ENCODE measurements at places on chromosomes 2 and 18.
A peak's percentile ranks its signal among the peaks of the same experiment; 100 is the strongest.

DNA sequence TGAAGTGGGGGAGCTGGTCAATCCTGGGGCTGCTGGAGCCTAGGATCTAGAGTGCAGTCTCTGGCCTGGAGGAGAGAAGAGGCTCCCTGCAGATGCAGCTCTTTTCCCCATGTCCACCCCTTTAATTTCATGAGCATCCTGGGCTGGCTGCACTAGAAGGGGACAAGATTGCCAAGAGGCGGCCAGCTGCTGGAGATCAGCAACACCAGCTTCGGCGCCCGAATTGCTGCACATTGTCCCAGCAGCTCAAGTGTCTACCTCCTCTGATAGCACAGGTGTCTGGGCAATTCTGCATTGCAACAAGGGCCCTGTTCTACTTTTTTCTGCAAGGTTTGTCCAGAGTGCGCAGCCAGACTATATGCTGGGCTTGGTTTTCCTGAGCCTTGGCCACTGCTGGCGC lies 125.7 kb downstream of the AGAP1 start:
- DNase-seq: no peak

GRCh38 chr2:39506215-39506614 lies 69.1 kb upstream of the MAP4K3 start:
- no peak for DNase-seq

DNA sequence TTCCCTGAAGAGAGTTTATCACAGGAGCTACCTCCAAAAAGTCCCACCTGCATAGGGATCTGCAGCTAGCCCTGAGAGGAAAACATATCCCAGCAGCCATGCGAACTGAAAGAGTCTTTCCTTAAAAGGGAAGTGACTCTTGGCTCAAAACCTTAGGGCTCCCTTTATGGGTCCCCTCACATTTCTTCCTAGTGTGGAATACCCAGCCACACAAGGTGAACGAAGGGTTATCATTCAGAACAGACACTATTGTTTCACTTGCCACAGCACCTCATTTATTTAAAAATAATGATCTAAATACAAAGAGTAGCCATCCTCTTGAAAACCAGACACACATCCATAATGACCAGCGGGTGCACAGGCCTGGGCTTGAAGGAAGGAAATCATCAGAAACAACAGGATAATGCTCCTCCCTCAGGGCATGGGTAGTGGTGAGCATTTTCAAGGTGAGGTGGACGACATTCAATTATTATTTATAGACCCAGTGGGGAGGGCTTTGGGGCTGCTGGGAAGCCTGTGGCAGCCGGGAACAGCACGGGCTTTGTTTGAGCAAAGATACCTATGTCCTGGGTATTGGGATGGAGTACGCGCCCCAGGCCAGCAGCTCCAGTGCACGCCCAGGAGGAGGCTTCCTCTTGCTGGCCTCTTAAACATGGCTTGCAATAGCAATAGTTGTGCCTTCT lies 119.0 kb upstream of the ITGA6 start:
- no peak for DNase-seq

DNA sequence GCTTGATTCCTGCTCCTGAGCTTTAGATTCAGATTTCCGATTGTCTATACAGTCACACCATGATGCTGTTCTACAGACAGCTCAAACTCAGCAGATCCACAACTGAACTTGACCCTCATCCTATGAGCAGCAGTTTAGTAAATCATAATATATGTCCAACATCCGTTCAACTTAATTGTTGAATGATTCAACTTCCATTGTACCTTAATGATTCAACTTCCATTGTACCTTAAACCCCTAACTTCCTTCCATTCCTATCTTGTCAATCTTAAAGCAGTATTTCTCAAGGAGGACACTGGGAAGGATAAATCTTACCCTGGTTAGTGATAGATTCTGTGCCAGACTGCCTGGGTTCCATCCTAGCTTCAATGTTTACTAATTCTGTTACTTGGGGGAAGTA lies 60.1 kb downstream of the PIGN start:
- no peak for DNase-seq

DNA sequence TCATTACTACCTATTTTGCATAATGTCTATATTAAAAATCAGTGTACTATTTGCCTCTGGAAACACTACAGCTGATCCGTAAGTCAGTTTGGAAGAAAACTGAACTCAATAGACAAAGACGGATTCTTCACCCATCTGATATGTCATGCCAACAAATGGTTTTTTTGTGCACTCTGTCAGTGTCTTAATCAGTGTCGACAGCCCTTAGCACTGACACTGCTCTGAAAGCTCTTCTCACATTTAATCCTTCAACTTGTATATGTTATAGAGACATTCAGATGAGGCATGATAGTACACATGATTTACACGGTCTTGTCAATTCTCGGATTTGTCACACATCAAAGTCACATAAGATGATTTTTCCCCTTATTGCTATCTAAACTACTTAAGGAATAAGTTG lies 347.5 kb upstream of the GALNT5 start:
- DNase-seq: no peak

GRCh38 chr2:78979380-78980151 lies 45.9 kb upstream of the REG3G start:
- peak; percentile 6 for DNase-seq

DNA sequence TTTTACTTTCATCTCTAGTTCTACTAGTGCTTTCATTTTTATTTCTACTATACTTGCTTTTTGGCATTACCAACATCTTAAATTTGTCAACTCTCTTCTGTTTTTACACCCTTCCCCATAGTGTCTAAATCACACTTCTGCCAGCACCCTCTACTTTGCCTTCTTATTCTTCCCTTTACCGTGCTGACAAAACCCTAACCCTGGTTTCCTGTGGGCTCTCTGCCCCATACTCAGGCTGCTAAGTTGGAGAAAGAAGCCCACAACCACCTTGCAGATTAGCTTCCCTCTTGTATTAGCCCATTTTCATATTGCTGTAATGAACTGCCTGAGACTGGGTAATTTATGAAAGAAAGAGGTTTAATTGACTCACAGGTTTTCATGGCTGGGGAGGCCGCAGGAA lies 24.8 kb downstream of the GIGYF2 start:
- DNase-seq: no peak

DNA sequence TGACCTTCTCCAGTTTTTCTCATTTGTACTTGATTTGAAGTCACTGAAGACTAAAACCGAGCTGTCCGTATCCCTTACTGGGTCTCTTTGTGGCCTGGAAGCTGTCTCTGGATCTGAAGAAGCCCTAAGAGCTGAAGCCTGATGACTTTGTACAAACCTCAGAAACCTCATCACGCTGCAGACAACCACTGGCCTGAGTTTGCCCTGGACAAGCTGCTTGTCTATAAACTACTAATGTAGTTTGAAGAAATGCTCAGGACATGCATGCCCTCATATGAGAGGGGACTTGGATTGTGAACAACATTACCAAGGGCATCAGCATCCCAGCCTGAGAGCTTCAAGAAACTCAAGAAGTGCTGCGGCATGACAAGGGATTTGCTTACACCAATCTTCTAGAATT lies 79.3 kb upstream of the CBLN2 start:
- no peak for DNase-seq

DNA sequence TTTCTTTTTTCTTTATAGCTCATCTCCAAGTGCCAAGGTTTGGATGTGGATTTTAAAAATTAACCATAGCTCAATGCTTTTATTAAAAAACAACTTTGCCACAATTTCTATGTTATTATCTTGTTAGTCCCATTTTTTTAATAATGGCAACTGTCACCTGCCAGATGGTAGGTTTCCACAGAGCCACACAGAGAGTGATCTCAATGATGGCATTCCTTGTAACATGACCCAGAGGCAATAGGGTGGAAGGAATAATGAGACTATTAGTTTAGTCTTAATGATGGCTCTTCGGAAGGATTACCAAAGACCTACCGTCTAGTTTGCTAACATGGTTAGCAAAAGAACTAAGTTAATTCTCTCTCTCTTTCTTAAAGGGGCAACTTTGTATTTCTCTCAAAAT lies 64.0 kb downstream of the REL start:
- no peak for DNase-seq

DNA sequence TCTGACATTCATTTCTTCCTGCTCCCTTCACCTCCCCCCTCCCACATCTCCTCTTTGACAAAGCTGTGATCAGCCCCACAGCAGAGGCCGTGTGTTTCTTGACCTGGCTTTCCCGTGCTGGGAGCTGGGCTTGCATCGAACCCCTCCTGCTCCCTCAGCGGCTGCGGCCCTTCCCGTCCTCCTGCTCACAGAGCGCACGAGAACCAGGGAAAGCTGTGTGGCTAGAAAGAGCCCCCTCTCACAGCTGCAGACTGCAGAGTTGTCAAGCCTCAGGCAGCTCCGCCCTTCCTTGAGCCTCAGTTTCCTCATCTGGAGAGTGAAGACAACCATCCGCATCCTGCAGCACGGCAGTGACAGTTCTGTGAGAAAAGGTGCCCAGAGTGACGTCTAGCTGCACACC lies 65.7 kb upstream of the GLI2 start:
- no peak for DNase-seq
